SK-N-SH (cell line): ENCODE measurements at places on chromosomes 1 and 21. TPM values are rescaled to one million over a fixed set of nuclear protein-coding genes. Genes with fewer than 3 reads are reported as not detected.

- no peak for DNase-seq
Observed at GRCh38 chr21:39523399-39523798, 71.6 kb downstream of the SH3BGR start.

DNA sequence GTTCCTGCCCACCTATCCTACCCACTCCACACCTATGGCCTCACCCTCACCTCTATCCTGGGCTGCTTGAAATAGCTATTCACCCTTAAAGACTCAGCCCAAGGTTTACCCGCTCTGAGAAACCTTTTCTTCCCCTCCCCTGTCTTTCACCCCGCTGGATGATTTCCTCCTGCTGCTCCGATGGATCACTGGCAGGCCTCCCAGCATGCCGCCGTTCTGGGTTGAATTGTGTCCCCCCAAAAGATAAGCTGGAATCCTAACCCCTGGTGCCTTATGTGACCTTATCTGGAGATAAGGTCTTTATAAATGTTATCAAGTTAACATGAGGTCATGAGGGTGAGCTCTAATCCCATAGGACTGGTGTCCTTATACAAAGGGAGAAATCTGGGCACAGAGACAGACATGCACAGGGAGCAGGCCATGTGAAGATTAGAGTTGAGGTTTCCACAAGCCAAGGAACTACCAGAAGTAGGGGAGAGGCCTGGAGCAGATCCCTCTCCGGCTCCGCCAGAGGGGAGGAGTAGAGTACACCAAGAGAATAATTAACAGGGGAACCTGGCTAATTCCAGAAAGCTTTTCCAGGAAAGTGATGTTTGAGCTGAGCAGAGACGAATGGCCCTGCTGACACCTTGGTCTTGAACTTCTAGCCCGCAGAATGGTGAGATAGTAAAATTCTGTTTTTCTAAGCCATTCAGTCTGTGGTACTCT, 110.0 kb upstream of the SERBP1 start:
- DNase-seq, result no peak

The CASZ1 gene
- polyA plus RNA-seq, result 0.37 and 0.51 TPM in 2 replicates

DNA sequence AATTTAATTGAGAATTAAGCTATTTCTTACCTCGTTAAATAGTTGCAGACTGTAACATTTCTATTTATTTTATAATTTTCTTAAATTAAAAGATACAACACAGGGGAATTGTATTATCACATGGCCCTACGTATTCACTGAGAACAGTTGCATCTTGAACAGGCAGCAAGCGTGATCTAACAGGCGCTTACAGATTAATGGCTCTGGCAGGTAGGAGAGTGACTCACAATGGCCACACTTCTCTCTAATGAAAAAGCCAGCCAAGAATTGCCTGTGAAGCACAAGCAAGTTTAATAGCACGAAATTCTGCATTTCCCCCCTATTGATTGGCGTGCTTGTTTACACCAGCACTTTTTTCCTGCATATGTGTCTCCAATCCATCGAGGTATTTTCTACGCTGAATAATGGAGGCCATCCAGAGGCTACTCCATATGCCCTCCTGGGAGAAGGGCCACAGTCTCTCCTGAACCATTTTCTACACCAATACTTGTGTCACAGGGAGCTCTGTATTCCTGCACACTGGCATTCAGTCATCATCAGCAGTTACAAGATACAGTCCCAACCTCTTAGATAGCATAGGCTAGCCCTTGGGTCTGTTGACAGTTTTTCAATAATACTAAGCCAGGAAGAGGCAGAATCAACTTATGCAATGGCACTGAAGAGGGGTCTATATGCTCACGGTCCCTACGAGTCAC, 150.6 kb upstream of the PLD5 start:
- no peak for DNase-seq

The C1orf141 gene
- polyA plus RNA-seq, result not detected in 2 replicates

DNA sequence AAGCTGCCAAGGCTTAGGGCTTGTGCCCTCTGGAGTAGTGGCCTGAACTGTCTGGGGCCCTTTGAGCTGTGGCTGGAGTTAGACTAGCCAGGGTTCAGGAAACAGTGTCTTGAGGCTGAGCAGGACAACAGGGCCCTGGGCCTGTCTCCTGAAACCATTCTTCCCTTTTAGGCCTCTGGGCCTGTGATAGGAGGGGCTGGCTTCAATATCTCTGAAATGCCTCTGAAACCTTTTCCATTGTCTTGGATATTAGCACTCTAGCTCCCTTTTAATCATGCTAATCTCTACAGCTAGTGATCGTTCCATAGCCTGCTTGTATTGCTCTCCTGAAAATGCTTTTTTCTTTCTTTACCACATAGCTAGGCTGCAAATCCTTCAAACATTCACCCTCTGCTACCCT, 135.3 kb downstream of the ADGRL4 start:
- DNase-seq, result no peak
